ENCODE measurements at places on chromosomes 2 and 18. TPM values are rescaled to one million over a fixed set of nuclear protein-coding genes. Genes with fewer than 3 reads are reported as not detected.

HJURP gene
- total RNA-seq = 38.5 TPM

SALL3 gene
- total RNA-seq = not detected

REG3A gene
- total RNA-seq = not detected

MC4R gene
- total RNA-seq = not detected

CRYGD gene
- not detected for total RNA-seq

ZNF892 gene
- total RNA-seq = 2.5 TPM

PROC gene
- 0.37 TPM for total RNA-seq

MAB21L4 gene
- not detected for total RNA-seq

CDH2 gene
- total RNA-seq = not detected

SLC4A5 gene
- total RNA-seq = not detected

CNDP1 gene
- not detected for total RNA-seq

SULT1C4 gene
- total RNA-seq = not detected

CFAP221 gene
- total RNA-seq = 2.7 TPM

WNT10A gene
- 0.12 TPM for total RNA-seq

ATP6V1B1 gene
- not detected for total RNA-seq

LIMS3 gene
- total RNA-seq = not detected

Measured in G401 (cell line).